ENCODE measurements at places on chromosomes 5 and 9.

GRCh38 chr5:176533390-176533789 is 3.8 kb downstream of the RNF44 start:
- no peak for DNase-seq

DNA sequence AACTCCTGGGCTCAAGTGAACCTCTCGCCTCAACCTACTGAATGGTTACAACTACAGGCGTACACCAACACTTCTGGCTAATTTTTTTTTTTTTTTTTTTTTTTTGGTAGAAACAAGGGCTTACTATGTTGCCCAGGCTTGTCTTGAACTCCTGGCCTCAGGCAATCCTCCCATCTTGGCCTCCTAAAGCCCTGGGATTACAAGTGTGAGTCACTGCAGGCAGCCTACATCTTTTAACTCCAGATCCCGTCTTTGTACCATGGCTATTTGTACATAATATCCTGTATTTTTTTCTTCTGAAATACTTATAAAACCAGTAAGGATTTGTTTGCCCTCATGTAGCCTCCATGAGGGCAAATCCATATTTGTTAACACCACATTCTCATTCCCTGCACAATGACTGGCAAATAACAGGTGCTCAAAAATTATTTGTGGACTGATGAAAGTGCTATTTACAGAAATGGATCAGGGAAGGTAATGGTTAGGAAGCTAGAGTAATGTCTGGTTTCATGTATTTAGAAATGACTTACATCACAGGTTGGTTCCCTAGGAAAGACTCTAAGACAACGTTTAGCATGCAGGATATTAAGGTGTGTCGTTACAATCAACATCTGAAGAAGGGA is 51.9 kb upstream of the POU5F2 start:
- DNase-seq: no peak

DNA sequence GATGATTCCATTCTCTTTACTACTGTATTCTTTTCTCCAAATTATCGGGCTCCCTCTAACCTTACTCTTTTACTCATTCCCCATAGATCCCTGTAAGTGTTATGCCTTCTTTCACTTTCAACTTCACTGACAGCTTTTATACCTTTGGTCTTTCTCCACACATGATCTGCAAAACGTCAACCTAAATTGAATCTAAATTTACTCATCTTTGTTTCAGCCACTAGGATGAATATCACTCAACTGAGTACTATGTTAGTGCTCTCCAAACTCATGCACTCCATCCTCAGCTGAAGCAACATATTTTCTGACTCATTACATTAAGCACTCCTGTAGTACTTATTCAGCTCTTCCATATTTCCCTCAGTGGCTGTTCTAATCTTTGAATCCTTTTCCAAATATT is 133.4 kb downstream of the ADAMTS19 start:
- DNase-seq: peak; percentile 1

DNA sequence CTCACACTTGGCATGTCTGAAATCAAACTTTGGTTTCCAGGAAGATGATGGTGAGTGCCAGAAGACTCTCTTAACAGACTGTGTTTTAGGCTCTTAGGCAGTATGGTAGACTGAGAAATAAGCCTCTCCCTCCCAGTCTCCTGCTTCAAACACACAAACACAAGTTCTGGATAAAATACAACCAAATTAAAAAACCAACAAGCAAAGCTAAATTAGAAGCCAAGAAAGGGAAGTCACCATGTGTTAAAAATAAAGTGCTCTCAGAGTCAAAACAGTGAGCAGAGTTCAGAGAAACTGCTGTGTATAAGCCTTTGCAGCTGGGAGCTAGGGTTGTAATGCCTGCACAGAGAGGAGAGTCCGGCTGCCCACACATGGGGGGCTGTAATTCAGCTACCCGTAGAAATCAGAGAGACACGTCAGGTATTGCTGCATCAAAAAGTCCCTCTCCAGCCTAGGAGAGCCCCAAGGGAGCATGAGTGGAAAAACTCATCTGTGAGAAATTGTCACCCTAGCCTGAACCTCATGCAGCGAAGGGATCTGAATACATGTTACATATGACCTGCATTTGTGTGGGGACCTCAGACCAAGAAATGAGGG is 62.6 kb downstream of the ANGPTL2 start:
- no peak for DNase-seq

- peak; percentile 89 for DNase-seq
These were observed 29.9 kb downstream of the CPEB4 start for GRCh38 chr5:173917788-173918786.

DNA sequence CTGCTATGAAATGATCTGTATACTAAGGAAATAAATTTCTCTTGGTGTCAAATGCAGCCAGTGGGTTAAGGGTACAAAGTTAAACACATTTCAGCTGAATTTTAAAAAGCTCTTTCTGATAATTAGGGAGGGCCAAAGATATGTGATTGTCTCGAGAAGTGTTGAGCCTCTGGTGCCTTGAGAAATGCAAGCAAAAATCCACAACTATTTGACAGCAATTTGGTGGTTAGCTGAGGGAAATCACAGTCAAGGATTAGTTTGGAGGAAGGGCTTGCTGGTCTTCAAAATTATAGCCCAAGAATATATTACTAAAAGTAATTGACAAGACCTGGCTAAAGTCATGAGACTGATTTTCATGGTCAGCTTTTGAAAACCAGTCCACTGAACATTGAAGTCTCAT is 255.7 kb upstream of the PPP1R2B start:
- DNase-seq: no peak

GRCh38 chr9:32398207-32398606 is 13.8 kb downstream of the ACO1 start:
- DNase-seq: peak; percentile 81

DNA sequence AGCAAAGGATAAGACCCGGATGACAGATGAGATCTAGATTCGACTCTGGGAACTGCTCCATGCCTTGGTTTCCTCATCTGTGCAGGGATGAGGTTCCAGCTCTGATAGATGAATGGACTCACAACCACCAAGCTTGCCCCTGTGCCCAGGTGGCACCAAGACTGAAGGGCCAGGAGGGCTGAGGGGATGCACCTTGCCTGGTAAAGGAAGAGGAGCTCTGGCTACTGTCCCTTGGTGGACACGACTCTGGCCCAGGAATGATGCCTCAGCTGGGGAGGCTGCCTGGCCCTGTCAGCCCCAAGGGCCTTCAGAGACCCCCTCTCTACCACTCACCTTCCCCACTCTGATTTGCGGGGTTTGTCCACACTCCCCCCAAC is 24.9 kb upstream of the ANXA6 start:
- DNase-seq: no peak
